ENCODE measurements at places on chromosomes 6 and 20.
A peak's percentile ranks its signal among the peaks of the same experiment; 100 is the strongest.

DNA sequence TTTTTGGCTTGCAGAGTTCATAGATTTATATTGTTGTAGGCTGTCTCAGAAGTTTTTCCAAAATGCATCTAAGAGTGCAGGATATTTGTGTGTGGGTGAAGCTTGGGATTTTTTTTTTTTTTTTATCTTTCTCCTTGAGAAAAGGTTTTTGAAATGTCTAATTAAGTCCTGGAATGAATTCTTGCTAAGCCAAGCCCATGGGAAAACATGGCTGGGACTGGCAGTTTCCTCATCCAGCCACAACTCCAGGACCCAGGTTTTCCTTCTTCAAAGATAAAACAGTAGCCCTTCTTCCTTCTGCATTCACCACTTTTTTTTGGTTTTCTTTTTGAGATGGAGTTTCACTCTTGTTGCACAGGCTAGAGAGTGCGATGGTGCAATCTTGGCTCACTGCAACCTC lies 242.5 kb upstream of the JAG1 start:
- DNase-seq, result no peak

GRCh38 chr6:129105793-129106192 lies 222.9 kb downstream of the LAMA2 start:
- no peak for DNase-seq

DNA sequence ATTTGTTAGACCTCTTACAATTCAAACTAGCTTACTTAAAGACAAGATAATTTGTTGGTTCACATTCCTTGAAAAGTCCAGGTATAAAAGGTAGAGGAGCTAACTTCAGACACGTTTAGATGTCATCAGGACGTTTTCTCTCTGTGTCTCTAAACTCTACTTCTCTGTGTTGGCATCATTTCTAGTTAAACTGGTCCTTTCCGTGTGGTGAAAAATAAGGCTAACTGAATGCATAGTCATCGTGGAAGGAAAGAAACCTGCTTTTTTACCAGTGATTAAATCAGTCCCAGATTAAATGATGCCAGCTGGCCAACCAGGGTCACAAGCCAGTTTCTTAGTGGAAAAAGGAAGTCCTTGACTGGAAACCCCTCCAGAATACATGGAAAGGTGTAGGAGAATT lies 168.4 kb upstream of the AHI1 start:
- DNase-seq, result no peak

DNA sequence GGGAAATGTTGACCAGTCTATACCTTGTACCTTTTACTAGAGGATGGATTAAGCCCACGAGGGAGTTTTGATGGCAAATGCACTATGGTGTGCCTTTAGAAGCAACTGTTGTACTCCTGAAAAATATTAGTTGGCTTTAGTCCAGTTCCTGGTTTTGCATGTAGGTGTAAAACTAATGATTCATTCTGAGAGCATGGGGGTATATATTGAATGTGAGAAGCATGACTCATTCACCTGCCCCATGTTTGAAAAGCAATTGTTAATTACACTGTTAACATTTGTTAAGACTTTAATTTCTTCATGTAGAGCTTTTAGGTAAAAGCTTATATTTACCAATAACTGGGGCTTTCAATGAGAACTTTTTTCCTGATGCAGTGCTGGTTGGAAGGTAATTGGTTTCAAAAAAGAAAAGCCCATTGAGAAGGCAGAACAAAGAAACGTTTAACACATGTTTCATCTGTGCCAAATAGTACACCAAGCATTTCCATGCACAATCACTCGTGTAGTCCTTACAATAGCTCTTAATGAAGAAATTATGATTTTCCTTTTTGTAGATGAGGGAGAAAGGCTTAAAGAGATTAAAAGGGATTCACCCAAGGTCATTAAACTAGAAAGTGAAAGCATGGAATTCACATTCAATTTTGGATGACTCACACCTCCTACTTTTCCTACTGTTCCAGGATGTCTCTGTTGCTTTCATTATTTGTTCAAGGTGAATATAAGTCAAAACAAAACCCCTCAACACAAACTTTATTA lies 134.1 kb downstream of the CCDC170 start:
- peak; percentile 67 for DNase-seq

- no peak for DNase-seq
These were observed 85.6 kb upstream of the SSTR4 start for GRCh38 chr20:22949331-22950109.

DNA sequence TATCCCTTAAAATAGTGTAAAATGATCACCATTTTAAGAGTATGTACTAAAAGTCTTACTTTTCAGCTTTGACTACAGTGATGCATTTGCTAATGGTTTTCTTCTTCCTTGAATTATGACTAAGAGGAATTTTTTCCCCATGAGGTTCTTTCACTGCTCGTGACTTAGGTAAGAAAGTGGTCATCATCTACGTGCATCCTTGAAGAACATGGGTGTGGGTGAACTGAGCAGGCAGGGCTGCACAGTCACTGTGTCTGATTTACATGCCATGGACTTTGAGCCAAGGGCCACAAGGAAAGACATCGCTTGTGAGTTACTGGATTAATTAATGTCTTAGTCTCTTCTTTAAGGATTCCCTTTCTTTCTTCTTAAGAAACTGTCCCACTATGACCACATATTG lies 33.3 kb downstream of the NQO2 start:
- DNase-seq, result no peak

- no peak for DNase-seq
These were observed 27.9 kb upstream of the SGK1 start for GRCh38 chr6:134345789-134346188.

- DNase-seq, result no peak
These were observed 44.2 kb downstream of the COL11A2 start for GRCh38 chr6:33147807-33148666.

DNA sequence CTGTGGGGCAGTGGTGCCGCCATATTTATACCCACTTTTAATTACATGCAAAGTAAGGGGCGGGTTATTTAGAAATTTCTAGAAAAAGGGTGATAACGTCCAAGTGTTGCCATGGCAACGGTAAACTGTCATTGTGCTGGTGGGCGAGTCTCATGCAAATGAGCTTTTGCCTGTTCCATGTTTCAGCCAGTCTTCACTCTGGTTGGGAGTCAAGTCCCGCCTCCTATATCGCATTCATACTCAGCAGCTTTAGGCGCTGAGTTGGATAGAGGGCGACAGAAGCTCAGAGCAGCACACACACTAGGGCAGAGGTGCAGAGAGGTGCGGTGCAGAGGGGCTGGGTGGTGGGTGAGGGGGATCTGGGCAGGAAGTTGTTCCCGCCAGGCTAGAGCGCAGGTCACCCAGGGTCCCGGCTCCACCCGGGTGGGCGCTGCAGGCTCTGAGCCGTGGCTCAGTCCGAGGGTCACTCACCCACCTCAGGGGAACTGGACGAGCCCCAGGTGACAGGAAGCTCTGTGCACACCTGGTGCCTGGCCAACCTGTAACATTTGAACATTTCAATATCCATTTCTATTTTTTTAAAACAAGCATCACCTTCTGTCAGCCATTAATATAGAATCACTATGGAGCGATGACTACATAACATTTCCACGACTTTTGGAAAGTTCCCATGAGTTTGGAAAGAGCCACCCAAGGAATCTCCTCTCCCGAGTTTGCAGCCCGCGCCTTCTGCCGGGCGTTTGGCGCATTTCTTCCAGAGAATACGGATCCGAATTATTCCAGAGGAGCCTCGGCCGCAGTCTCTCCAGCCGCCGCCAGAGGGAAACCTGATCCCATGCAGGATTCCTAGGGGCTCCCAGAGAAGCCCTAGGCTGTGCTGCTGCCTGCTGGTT lies 89.1 kb upstream of the PHACTR3 start:
- no peak for DNase-seq

- DNase-seq, result no peak
These were observed 422.7 kb downstream of the TFAP2B start for GRCh38 chr6:51241376-51241775.

GRCh38 chr20:18645196-18645745 lies 57.4 kb downstream of the DTD1 start:
- no peak for DNase-seq

DNA sequence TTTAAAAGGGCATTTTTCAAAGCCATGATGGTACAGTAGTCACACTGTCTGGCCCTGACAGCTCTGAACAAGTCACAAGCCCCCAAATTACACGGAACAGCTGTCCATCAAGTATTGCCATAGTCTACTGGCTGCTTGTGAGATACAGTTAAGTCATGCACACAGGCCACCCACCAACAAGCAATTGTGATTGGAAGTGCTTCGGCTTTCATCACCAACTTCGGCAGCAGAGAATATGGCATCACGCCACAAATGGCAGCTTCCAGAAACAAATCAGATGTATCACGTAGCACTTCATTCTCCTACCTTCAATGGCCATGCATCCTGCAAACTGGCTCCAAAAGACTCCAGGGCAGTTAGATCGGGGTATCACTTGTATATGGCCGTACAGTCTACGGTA lies 160.5 kb downstream of the PTPRT start:
- no peak for DNase-seq

DNA sequence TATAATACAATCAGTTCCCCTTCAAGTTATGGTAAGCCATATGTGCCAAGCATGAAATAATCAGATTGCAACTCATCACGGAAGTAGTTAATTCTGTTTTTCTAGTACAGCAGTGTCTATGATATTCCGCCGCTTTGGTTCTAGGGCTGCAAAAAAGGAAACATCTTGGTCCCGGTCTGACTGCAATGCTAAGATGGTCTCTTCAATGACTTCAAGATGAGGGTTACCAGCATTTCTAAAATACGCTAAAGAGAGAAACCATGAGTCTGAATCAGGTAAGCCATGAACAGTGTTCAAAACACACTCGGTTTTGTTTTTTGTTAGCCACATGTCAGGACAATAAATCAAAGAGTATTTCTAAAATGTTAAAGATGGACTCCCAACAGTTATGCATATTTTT lies 3.2 kb upstream of the ANKRD60 start:
- no peak for DNase-seq

- DNase-seq, result peak; percentile 87
These were observed 44.5 kb upstream of the NCOA3 start for GRCh38 chr20:47456952-47457724.

- DNase-seq, result peak; percentile 1
These were observed 146.2 kb downstream of the COL21A1 start for GRCh38 chr6:56101141-56101553.

DNA sequence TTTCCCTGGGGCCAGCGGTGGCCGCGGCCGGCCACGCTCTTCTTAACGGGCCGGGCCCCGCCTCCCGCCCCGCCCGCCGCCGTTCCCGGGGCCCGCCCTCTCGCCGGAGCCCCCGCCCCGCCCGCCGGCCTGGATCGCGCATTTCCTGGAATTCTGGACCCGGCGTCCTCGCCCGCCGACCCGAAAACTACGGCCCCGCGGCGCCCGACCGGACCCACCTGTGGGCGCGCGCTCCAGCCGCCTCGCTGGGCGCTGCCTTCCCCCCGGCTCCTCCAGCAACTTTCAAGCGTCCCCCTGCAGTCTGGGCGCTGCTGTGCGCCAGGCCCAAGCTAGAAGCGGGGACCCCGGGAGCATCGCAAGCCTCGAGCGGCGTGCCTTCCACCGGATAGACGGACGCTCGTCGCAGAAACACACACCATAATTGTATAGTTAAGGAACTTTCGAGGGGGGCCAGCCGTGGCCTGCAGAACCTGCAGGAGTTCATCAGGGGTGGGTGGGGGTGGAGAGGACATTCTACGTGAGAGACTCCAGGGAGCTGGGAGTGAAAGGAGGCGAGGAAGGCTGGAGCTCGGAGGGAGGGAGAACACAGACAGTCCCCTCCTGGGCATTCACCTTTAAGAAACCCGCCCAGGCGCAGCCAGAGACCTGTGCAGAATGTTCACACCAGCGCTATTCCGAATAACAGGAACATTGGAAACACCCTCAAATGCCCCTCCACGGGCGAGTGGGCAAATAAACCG lies at the start of gene ADA:
ADA (minus strand) TSS at position 16 of the 740 bp plus-strand sequence. CDS start 92 bp downstream, outside the sequence.
- peak; percentile 49 for DNase-seq

- DNase-seq, result no peak
These were observed 17.9 kb downstream of the PLCG1 start for GRCh38 chr20:41155261-41155660.

- no peak for DNase-seq
These were observed 28.5 kb downstream of the SLX4IP start for GRCh38 chr20:10463622-10464021.

DNA sequence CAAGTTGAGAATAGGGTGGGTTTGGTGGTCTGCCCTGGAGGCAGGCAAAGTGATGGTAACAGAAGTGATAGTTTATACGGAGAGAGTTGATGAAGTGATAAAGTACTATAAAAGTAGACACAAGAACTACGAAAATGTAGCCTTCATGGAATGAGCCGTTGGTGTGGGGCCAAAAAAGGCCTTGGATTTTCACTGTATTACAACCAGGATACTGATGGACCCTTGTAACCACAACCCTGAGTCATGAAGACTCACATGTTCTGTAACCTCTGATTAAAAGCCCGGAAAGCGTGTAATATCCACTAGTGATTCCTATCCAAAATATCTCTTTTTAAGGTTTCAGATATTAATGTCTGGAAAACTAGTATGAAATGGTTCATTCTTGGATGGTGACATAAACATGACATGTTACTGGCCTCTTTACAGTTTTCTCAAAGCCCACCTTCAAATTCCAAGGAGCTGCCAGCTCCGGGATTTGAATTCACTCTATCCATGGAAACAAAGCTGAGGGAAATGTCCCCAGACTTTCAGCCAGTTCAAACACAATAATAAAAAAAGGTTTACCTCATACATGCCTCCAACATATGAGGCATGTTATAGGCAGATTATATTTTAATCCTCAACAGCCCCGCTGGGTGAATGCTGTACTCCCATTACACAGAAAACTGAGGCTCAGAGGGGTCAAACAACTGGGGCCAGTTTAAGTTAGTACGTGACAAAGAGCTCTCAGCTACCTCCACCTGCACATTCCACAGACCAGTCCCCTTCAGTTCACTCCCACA lies 55.4 kb downstream of the MRPL14 start:
- no peak for DNase-seq

- no peak for DNase-seq
These were observed 71.4 kb upstream of the PREP start for GRCh38 chr6:105474234-105474633.

- no peak for DNase-seq
These were observed 9.4 kb downstream of the MAS1 start for GRCh38 chr6:159899994-159900745.

DNA sequence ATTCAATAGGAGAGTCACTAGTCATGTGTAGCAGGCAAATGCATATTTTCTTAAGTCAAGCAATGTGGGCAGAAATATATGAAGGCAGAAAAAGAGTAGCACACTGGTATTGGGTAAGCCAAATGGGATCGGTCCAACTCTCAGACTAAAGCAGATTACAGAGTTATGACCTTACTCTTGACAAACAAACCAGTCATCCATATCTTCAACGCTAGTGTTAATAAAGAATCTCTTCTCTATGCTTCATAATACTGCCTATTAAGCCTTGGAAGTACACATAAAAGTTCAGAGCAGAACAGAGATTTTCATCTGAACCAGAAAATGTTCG lies 320.2 kb upstream of the JARID2 start:
- no peak for DNase-seq

DNA sequence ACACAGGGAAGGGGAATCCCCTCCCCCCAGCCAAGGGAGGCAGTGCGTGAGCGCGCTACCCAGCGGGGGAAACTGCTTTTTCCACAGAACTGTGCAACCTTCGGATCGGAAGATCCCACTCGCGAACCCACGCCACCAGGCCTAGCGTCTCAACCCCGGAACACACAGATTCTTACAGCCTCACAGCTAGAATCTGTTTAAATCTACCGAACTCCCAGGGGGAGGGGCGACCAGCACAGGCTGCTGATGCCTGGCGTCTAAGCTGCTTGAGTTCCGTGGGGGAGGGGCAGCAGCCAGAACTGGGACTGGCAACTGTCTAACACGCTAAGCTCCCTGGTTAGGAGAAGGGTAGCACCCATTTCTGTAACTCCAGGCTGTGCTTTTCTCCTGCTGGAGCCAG lies 217.3 kb upstream of the TENT5A start:
- no peak for DNase-seq

All from activated CD4-positive, alpha-beta T cell treated with anti-CD3 and anti-CD28 coated beads, Interleukin-2, Interleukin-6, amounts not matched to agents 100 ng/mL and 50 ng/mL, durations not matched to agents 16 hours and 8 hours (primary cell).